Mesenteric fat pad (tissue), 1 donor: ENCODE measurements at places on chromosomes 3 and 15. TPM values are rescaled to one million over a fixed set of nuclear protein-coding genes. Genes with fewer than 3 reads are reported as not detected.

GRCh38 chr3:96430079-96430478, 384.3 kb upstream of the EPHA6 start:
- no peak for DNase-seq

Gene CALML4
- 7.2 TPM for total RNA-seq

DNA sequence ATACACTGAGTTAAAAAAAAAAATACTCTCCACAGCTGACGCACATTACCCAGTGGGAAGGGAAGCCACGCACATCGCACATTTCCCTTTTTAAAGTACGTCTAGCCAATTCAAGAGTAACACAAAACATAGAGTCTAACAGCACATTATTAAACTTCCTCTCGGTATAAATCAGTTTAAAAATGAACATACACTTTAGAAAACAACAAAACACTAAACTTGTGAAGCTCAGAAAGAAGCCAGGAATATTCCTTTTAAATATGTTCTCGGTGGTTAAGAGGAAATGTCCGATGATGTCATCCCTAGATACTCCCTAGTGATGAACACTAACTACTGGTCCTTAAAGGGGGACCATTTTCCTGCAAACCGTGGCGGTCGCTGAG, 721 bp downstream of the MYEF2 start:
- no peak for DNase-seq

- no peak for DNase-seq
These were observed 124.0 kb upstream of the STT3B start for GRCh38 chr3:31408720-31409119.
